ENCODE measurements at places on chromosomes 12 and 14. TPM values are rescaled to one million over a fixed set of nuclear protein-coding genes. Genes with fewer than 3 reads are reported as not detected.

The TMTC1 gene
- total RNA-seq, result not detected

The POLR3B gene
- total RNA-seq, result 14.6 TPM

The OTX2 gene
- total RNA-seq, result not detected

The PPHLN1 gene
- 75.8 TPM for total RNA-seq

The IAPP gene
- not detected for total RNA-seq

The GALNT9 gene
- not detected for total RNA-seq

The TMEM119 gene
- total RNA-seq, result not detected

The LMBR1L gene
- total RNA-seq, result 47.2 TPM

The PLEKHG7 gene
- not detected for total RNA-seq

The CCDC197 gene
- total RNA-seq, result not detected

The CD4 gene
- 1.2 TPM for total RNA-seq

The ACTR10 gene
- total RNA-seq, result 38.7 TPM

- no peaks in the 10 kb centered on the region for H3K36me3 ChIP-seq
- DNase-seq, result no peak
- no peaks in the 10 kb centered on the region for H3K27me3 ChIP-seq
- no peak overlapping the region for H3K4me3 ChIP-seq
- no peaks in the 10 kb centered on the region for H3K4me1 ChIP-seq
Measured at GRCh38 chr14:46472261-46472660, 179.3 kb downstream of the RPL10L start.

GRCh38 chr14:21071225-21072030 is 1.3 kb downstream of the ARHGEF40 start:
- no peaks in the 10 kb centered on the region for H3K36me3 ChIP-seq
- H3K4me1 ChIP-seq, result peaks cover 36% of the 10 kb centered on the region
- H3K27me3 ChIP-seq, result peaks cover 60% of the 10 kb centered on the region
- H3K4me3 ChIP-seq, result peak overlapping the region; percentile 60

GRCh38 chr12:88305254-88305890 is 163.3 kb downstream of the TMTC3 start:
- H3K4me3 ChIP-seq, result no peak overlapping the region
- H3K27ac ChIP-seq, result no peak overlapping the region
- no peaks in the 10 kb centered on the region for H3K36me3 ChIP-seq

- DNase-seq, result no peak
- no peaks in the 10 kb centered on the region for H3K27me3 ChIP-seq
- H3K4me1 ChIP-seq, result peaks cover 17% of the 10 kb centered on the region
- H3K4me3 ChIP-seq, result no peak overlapping the region
- H3K36me3 ChIP-seq, result no peaks in the 10 kb centered on the region
- no peak overlapping the region for H3K27ac ChIP-seq
Measured at GRCh38 chr12:45517381-45517780, 212.1 kb upstream of the ARID2 start.

DNA sequence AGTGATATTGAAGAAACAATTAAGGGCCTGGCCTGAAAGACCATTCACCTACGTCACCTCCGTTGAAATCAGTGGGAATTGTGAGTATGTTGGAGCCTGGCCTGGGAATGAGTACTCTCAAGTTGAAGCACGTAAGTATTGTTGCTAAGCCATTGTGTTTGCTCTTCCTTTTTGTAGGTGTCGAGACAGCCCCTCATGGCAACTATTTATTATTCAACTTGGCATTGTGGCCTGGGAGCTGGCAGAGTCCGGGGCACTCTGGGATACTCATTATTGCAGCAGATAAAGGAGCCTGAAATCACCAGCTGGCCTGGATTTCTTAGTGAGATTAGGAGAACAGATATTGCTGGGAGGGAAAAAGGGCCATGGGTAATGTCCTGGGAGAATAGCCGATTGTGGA is 147.4 kb downstream of the C12orf75 start:
- no peak for DNase-seq
- no peaks in the 10 kb centered on the region for H3K27me3 ChIP-seq
- H3K4me1 ChIP-seq, result no peaks in the 10 kb centered on the region
- no peak overlapping the region for H3K27ac ChIP-seq
- no peaks in the 10 kb centered on the region for H3K36me3 ChIP-seq

DNA sequence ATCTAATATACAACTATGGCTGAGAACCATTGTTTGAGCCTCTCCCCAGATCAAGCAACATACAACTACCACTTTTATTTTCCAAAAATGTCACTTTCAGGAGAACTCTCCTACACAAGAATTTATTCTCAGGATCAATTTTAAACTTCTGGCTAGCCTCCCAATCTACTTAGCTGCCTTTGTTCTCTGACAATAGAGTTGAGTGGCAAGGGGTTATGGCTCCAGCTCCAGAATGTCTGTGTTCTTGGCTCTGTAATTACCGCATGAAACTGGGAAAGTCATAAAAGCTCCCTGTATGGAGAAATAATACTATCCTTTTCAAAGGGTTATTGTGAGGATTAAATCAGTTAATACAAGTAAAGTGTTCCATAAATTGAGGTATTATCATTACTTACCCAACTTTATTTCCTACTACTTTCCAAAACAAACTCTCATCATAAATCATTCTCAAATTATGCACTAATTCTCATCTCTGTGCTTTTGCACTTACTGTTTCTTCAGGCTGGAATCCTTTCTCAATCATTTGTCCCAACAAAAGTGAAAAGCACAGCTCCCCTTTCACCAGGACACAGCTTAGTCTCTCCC is 121.9 kb downstream of the GARIN6 start:
- no peak overlapping the region for H3K4me3 ChIP-seq
- H3K27ac ChIP-seq, result no peak overlapping the region
- no peak for DNase-seq
- no peaks in the 10 kb centered on the region for H3K36me3 ChIP-seq

GRCh38 chr14:23613242-23614070 is 22.7 kb upstream of the DHRS2 start:
- no peaks in the 10 kb centered on the region for H3K36me3 ChIP-seq
- no peak overlapping the region for H3K27ac ChIP-seq
- no peak for DNase-seq

GRCh38 chr12:88893801-88894200 is 313.5 kb upstream of the KITLG start:
- DNase-seq, result no peak
- H3K4me1 ChIP-seq, result no peaks in the 10 kb centered on the region
- H3K36me3 ChIP-seq, result no peaks in the 10 kb centered on the region
- no peak overlapping the region for H3K27ac ChIP-seq
- H3K27me3 ChIP-seq, result no peaks in the 10 kb centered on the region
- H3K4me3 ChIP-seq, result no peak overlapping the region

- H3K36me3 ChIP-seq, result no peaks in the 10 kb centered on the region
- H3K27ac ChIP-seq, result no peak overlapping the region
- peaks cover 11% of the 10 kb centered on the region for H3K4me1 ChIP-seq
- peak; percentile 39 for DNase-seq
- H3K27me3 ChIP-seq, result no peaks in the 10 kb centered on the region
Measured at GRCh38 chr12:57129321-57129842, 1.1 kb downstream of the LRP1 start.

GRCh38 chr14:69629225-69630127 is 18.1 kb downstream of the SUSD6 start:
- no peaks in the 10 kb centered on the region for H3K27me3 ChIP-seq
- no peak overlapping the region for H3K27ac ChIP-seq
- H3K4me3 ChIP-seq, result no peak overlapping the region
- H3K36me3 ChIP-seq, result no peaks in the 10 kb centered on the region

GRCh38 chr12:1933342-1934051 is 15.0 kb upstream of the CACNA2D4 start:
- no peak for DNase-seq
- no peaks in the 10 kb centered on the region for H3K27me3 ChIP-seq
- no peak overlapping the region for H3K4me3 ChIP-seq
- no peaks in the 10 kb centered on the region for H3K4me1 ChIP-seq
- H3K36me3 ChIP-seq, result peaks cover 4% of the 10 kb centered on the region

GRCh38 chr12:123449856-123450255 is 8.1 kb upstream of the SNRNP35 start:
- no peaks in the 10 kb centered on the region for H3K27me3 ChIP-seq
- no peak overlapping the region for H3K4me3 ChIP-seq
- DNase-seq, result no peak
- H3K27ac ChIP-seq, result no peak overlapping the region
- H3K4me1 ChIP-seq, result peaks cover 14% of the 10 kb centered on the region

DNA sequence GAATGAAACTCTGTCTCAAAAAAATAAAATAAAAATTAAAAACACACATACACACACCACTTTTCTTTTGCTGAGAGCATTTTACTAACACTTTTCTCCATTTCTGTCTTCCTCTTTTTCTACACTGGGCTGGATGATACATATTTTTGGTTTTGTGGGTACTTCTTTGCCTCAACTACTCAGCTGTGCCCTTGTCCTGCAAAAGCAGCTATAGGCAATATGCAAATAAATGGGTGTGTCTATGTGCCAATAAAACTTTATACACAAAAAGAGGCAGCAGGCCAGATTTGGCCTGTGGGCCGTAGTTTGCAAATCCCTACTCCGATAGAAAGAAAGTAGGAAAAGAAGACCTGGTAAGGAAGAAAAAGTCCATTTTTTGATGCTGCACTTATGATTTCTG is 6.5 kb downstream of the CLMN start:
- no peak overlapping the region for H3K4me3 ChIP-seq
- no peak overlapping the region for H3K27ac ChIP-seq
- H3K4me1 ChIP-seq, result no peaks in the 10 kb centered on the region

- H3K36me3 ChIP-seq, result no peaks in the 10 kb centered on the region
- H3K4me3 ChIP-seq, result no peak overlapping the region
- H3K4me1 ChIP-seq, result no peaks in the 10 kb centered on the region
- no peak overlapping the region for H3K27ac ChIP-seq
Measured at GRCh38 chr14:71166180-71166837, 259.1 kb downstream of the PCNX1 start.

DNA sequence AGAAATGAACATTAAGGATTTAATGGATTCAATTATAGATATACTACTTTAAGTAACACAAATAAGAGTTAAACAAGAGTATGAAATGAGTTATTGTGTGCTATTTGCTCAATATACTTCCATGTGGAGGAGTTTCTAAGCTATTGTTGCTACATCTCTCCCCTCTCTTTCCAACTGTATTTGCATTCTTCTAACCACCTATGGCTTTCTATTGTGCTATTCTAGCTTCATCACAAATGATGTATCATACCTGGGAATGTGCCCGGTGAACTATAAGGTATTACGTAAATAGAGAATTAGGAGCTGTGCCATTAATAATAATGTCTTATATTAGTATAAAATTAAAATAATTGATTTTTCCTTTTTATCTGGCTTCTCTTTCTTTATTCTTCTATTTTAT is 87.1 kb upstream of the PLEKHG7 start:
- H3K4me3 ChIP-seq, result no peak overlapping the region
- no peak overlapping the region for H3K27ac ChIP-seq
- DNase-seq, result no peak
- H3K36me3 ChIP-seq, result no peaks in the 10 kb centered on the region
- H3K27me3 ChIP-seq, result no peaks in the 10 kb centered on the region
- no peaks in the 10 kb centered on the region for H3K4me1 ChIP-seq

DNA sequence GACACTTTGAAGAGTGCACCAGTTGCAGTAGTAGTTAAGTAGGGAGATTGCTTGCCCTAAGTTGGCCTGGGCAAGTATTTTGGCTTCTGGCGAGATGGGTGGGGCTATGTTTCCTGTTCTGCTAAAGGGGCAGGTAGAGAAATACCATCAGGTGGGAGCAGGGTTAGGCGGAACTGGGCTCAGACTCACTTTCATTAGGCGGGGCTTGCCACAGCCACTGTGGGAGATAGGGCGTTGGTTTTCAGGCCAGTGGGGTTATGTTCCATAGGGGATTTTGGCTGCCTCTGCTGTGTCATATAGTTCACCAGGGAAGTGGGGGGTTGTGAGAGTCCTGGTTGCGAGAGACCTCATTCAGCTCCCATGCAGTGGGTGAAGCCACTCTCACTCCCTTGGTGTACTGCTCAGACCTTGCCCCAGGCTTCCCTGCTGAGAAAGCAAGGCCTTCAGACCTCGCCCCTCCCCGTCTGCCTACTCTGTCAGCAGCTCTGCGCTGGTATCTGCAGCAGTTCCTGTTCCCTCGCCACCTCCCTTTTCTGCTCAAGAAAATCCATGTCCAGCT is 43.3 kb downstream of the AEBP2 start:
- H3K27me3 ChIP-seq, result no peaks in the 10 kb centered on the region
- peak; percentile 20 for DNase-seq
- peaks cover 37% of the 10 kb centered on the region for H3K4me1 ChIP-seq
- no peak overlapping the region for H3K4me3 ChIP-seq
- H3K36me3 ChIP-seq, result peaks cover 7% of the 10 kb centered on the region

GRCh38 chr14:101370593-101371569 is 190.4 kb upstream of the DIO3 start:
- H3K27me3 ChIP-seq, result no peaks in the 10 kb centered on the region
- no peaks in the 10 kb centered on the region for H3K36me3 ChIP-seq
- no peak for DNase-seq
- H3K27ac ChIP-seq, result no peak overlapping the region
- H3K4me3 ChIP-seq, result no peak overlapping the region

DNA sequence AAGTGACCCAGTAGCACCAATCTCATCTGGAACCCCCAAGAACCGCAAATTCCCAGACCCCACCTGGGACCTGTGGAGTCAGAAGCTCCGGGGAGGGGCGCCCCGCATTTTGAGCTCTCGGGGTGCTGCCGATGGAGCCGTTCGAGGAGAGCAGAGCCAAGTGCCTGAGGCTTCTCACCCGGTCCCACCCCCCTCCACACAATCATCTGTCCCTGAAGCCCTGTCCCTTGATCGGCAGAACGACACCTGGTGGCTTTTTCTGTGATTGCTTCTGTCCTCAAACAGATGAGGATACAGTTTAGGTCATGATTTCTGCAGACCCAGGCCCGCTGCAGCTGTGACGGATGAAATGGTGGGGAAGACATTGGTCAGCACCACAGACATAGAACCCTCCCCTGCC is 74.7 kb downstream of the NOC4L start:
- H3K4me1 ChIP-seq, result peaks cover 8% of the 10 kb centered on the region
- H3K27ac ChIP-seq, result no peak overlapping the region
- peak; percentile 27 for DNase-seq
- H3K4me3 ChIP-seq, result no peak overlapping the region
- no peaks in the 10 kb centered on the region for H3K36me3 ChIP-seq

DNA sequence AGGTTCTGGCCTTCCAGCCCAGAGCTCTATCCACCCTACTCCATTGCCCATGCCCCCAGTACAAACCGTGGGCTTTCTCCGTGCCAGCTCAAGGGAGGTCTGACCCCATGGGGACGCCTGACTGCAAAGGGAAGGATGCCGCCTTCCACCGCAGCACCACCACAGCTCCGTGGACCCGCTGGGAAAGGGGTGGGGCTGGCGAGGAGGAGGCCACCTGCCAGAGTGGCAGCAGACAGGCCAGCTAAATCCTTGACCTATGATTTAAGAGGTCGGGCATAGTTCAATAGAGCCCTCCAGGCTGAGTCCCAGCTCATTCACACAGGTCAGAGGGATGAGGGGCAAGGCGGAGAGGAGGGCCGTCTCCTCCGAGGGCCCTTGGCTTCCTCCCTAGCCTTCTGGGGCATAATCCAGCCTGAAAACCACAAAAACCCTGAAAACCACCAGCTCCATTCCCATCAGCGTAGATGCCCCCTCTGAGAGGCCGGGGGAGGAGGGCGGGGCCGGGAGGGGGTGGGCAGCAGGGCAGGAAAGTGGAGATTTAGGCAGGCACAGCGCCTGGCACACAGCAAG is 14.9 kb upstream of the FIGNL2 start:
- H3K4me3 ChIP-seq, result no peak overlapping the region
- H3K36me3 ChIP-seq, result no peaks in the 10 kb centered on the region
- peaks cover 39% of the 10 kb centered on the region for H3K27me3 ChIP-seq
- DNase-seq, result no peak
- H3K4me1 ChIP-seq, result peaks cover 8% of the 10 kb centered on the region
